Testis (tissue), 5 donors: ENCODE measurements at places on chromosomes 6 and 20.
A peak's percentile ranks its signal among the peaks of the same experiment; 100 is the strongest.

DNA sequence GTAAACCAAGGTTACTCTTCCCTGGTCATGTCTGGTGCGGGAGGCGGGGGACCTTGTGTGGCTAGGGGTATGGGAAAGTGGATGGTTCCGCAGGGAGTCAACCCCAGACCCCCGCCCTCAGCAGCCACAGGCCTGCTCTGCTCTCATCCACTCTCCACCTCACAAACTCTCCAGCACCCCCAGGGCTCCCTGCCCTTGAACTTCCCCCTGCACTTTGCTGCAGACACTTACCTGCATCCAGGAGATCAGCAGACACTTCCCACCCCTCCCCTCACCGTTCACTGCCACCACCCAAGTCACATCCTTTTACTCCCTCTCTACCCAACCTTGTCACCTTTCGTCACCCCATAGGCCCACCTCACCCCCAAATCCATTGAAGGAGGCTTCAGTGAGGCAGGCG, 3.9 kb upstream of the RAET1L start:
- no peak for DNase-seq

DNA sequence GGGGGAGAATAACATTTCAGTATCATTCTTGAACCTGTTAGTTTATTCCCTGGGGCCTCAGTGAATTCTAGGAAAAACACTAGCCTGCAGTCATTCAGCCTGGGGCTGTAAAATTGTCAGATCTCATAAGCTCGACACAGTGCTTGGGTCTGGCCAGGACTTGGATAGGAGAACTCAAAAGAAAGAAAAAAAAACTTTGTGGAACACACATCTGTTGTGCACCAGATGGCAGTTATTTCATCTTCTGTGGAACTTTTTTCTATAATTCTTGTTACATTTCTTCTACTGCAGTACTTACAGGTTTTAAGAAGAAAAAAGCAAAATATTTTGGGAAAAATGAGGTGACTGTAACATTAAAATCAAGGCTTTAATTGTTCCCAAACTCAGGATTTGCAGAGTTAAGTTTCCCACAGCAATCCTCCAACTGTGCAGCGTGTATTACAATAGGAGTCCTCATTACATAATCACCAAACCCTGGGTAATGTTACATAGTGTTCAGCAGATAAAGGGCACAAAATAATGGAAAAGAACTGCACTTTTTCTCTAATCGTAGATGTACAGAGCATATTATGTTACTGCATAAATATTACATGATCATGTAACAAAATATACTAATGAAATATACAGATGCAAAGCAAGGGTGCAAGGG, 531.1 kb upstream of the CITED2 start:
- DNase-seq, result no peak

GRCh38 chr20:36629719-36630681, 16.0 kb downstream of the SLA2 start:
- DNase-seq, result no peak

DNA sequence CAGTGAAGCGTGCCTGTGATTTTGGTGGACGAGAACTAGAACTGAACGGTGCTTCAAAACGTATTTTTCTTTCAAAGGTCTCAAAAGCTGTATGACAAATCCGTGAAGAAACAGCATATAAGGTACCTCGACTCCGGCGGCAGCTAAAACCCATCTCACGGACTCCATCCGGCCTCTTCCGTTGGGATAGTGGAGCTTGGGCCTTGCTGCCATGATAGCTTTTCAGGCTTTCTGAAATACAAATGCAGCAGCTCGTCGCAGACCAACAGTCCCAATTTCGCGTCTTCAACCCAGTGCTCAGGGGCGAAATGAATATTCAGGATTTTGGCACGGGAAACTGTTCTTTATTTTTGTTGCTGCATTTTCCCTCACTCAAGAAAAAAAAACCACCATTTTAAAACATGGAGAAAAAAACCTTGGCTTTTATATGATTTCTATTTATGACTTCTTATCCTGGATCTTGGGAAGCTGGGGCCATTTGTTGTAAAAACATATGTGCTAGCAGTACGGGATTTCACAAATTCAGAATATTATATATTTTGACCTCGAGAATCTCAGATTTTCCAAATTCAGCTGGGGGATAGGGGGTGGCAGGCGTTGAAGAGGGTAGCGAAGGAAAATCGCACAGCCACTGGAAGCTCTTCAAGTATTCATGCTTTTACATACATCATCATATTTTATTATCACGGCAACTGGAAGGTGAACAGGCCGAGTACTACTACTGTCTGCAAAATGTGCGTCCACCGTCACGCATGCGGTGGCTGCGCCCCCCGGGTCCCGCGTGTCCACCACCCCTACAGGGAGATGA, 849 bp downstream of the GSTA4 start:
- DNase-seq, result peak; percentile 57

GRCh38 chr6:12343440-12344162, 53.4 kb downstream of the EDN1 start:
- DNase-seq, result no peak

DNA sequence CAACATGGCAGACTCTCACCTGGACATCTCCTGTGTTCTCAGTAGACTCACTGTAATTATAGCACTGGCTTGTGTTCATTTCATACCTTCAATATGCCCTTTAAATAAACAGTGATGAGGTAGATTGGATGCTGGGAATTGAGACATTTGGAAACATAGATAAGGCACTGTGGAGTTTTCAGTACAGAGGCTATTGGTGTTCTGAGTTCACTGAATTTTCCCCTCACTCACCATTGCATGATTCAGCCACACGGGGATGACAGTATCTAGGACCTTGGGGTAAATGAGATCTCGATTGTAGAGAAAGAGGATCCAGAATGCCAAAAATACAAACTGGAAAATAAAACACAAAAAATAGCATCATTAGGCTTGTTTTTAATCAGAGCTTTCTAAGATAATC, 12.6 kb downstream of the ADTRP start:
- no peak for DNase-seq

DNA sequence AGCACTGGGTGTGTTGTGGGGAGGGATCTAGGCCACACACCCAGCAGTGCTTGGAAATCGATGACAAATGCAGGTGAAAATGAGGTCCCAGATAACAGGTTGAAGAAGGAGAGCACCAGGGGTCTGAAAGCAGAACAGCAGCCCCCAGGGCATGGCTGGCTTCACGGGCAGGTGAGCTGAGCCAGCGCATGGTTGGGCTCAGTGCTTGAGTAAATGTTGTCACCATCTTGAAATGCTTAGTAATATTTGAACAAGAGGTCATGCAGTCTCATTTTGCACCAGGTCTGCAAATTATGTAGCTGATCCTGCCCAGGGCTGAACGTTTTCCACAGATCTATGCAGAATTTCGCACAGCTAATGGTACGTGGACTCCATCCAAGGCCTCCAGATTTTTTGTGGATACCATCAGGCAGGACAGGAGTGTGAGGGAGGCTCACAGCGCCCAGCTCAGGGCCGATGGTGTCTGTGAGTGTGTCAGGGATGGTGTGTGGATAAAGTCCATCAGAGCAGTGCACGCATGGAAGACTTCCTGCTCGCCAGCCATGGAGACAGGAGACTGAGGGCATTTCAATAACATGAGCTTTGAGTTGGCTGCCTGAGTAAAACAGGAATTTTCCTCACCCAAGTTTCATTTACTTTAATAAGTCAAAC, 53.1 kb upstream of the SNX9 start:
- DNase-seq, result no peak

GRCh38 chr6:125512621-125513020, 210.9 kb upstream of the HDDC2 start:
- no peak for DNase-seq

DNA sequence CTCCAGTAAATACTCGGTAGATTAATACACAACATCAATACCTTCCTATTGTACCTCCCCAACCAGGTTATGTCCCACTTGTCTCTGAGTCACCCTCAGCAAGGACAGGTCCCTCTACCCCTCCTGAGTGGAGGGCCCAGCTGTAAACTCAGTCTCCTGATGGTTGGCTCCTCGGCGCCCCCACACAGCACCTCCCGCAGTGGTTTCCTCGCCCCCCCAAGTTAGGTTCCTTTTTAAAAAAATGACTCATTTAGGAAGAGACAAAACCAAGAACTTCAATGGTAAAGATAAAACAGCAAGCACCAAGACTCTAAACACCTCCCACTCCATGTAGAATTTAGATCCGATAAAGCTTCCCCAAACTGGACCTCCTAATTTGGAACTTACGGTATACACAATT, 83.5 kb downstream of the TRERF1 start:
- DNase-seq, result no peak

DNA sequence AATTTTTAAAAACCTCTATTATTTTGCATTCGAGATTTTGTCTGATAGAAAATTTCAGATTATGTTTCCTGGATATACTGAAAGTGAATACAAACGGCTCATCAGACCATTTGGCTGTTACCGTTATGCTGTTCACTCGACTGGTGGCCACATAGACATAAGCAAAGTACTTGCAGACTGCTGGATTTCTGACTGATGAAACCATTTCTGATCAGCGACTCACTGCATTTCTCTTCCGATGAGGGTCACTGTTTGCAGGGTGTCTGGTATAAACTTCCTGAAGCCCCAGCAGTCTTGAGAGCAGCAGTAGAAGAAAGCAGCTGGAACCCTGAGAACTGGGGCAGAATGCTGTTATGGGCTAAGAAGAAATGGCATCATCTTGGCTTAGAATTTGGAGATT, 17.7 kb downstream of the SNX9 start:
- no peak for DNase-seq

- no peak for DNase-seq
Measured at GRCh38 chr6:142867355-142867801, 77.6 kb downstream of the HIVEP2 start.

DNA sequence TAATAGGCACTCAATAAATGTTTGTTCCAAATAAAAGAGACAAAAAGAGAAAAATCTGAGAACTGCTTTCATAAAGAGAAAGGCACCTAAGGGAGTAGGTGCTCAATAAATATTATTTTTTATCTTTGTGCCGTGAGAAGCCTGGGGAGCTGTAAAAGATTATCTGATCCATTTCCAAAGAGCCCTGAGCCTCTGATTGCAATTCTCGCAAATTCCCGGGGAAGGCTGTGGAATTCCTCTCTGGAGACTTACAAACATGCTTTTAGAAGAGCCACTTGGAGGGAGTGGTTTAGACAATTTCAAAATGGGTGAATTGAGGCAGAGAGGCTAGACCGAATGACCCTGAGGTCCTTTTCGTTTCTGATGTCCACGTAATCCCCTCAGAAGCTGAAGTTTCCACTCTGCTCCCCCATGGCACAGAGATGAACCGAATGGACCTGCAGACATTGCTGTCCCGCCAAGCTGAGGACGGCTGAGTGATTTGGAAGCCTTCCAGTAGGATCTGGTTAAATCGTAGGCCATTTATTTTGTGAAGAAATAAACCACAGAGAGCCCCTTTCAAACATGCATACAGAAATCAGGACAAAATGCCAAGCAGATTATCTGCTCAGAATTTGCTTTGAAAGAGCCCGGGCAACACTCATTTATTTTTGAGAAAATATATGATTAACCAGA, 77.8 kb downstream of the PKHD1 start:
- DNase-seq, result no peak

GRCh38 chr6:6975459-6976111, 132.2 kb upstream of the RREB1 start:
- no peak for DNase-seq

DNA sequence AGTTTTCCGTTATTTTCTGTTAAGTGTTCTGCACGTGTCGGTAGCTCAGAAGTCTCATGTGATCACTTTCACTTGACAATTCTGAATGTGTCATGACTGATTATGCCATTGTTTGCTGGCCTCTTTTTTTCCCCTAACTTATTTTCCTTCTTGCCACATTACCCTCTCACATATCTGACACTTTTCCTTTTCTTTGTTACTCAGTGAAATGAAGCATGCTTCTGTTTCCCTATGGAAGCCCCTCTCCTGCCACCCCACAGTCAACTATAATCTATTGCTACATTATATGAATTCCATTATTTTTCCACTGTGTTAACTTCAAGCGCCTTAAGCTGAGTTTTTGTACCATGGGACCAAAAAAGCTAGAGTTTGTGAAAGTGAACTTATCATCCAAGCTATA, 531.6 kb upstream of the HS3ST5 start:
- no peak for DNase-seq

DNA sequence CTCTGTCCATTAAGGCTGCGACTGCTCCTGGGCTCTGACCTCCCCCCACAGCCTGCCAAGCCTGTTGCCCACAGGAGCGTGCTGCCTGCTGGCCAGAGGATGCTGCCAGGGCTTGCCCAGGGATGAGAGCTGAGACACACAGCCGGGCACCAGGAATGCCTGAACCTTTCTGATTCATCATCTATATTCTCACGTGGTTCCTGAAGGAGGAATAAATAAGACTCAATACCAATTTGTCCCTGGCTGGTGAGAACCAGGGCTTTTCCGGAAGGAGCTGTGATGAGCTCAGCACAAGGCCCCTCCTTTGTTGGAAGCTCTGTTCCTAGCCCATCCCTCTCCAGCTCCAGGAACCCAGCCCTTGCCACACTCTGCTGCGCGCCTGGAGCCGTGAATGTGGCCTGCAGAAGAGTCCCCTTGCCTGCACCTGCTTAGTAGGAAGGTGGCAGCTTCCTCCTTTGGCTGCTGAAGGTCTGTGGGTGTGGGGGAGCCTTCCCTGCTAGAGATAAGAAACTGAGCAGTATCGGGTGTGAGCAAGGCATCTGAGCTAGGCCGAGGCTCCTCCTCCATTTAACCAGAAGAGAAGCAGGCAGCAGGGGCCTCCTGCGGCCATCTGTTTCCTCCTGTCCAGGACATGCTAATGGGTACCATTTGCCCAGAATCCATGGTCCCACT, 37.9 kb downstream of the SYNDIG1 start:
- DNase-seq, result no peak

DNA sequence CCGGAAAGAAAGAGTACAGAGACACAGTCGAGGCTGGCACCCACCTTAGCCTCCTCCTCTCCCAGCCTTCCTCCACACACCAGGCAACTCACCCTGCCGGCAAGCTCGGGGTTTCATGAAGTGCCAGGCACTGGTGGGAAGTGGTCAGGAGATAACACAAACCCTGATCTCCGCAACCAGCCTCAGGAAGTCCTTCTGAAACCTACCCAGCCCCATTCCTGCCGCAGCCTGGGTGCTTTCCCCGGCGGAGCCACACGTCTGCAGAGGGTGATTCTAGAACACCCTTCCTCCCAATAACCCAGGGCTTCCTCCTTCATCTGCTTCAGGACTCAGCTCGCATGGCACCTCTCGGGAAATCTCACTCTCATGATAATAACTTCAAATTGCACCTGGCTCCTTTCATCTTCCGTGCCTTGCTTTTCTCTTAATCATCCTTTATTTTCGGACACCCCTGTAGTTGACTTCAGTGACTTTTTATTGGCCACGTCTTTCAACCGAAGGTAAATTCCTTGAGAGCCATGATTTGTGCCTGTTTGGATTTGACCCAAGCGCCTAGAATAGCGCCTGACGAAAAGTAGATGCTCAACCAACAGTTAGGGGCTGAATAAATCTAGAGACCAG, 8.7 kb upstream of the HLA-E start:
- DNase-seq, result no peak

DNA sequence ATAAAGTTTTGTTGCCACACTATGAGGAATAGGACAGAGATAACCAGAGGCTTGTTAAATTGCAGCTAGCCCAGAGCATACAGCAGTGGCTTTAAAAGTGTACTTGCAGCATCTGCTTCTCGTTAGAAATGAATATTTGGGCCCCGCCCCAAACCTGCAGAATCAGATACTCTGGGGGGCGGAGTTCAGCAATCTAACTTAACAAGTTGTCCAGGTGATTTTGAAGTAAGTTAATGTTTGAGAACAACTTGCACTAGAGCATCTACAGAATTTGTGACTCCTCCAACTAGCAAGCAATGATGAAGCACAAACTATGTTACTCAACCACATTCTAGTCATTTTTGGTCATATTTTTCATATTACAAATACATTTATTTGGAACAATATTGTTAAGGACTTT, 10.6 kb upstream of the SUPT3H start:
- DNase-seq, result no peak
